Spinal cord (tissue), 10 donors: ENCODE measurements at places on chromosomes 1 and 21.
A peak's percentile ranks its signal among the peaks of the same experiment; 100 is the strongest.

DNA sequence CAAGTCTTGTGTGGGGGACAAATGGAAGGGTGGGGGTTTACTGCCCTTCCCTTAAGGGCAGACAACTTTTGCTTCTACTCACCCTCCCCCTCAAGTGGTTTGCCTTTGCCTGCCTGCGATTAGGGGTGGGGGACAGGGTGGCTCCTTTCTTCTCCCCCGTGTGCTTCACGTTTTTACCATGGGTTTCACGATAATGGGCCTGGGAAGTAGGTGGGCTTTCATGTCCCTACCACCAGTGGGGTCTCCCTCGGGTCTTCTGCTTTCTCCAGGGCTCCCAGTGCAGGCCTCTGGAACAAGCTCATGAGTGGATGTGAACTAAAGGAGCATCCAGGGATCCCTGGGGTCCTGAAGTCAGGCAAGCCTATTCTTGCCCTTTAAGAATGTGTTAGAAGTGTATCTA is 21.6 kb downstream of the UTP25 start:
- peaks cover 9% of the 10 kb centered on the region for H3K36me3 ChIP-seq
- no peak overlapping the region for H3K4me3 ChIP-seq
- H3K4me1 ChIP-seq: peaks cover 8% of the 10 kb centered on the region
- H3K27ac ChIP-seq: no peak overlapping the region
- DNase-seq: no peak

GRCh38 chr1:181479137-181479745 is 4.1 kb upstream of the CACNA1E start:
- no peak overlapping the region for H3K27ac ChIP-seq
- no peak for DNase-seq
- peaks cover 17% of the 10 kb centered on the region for H3K27me3 ChIP-seq
- no peaks in the 10 kb centered on the region for H3K36me3 ChIP-seq
- peaks cover 18% of the 10 kb centered on the region for H3K4me1 ChIP-seq

GRCh38 chr1:179812501-179813292 is 64.9 kb downstream of the TOR1AIP2 start:
- H3K4me3 ChIP-seq: no peak overlapping the region
- DNase-seq: no peak
- H3K27ac ChIP-seq: no peak overlapping the region
- peaks cover 5% of the 10 kb centered on the region for H3K36me3 ChIP-seq

- no peak overlapping the region for H3K4me3 ChIP-seq
- no peaks in the 10 kb centered on the region for H3K36me3 ChIP-seq
- H3K27me3 ChIP-seq: no peaks in the 10 kb centered on the region
- peak; percentile 13 for DNase-seq
These were observed 273.8 kb upstream of the ESRRG start for GRCh38 chr1:216997069-216997468.

GRCh38 chr1:213891989-213892902 is 95.5 kb upstream of the PROX1 start:
- H3K27ac ChIP-seq: no peak overlapping the region
- H3K27me3 ChIP-seq: no peaks in the 10 kb centered on the region
- H3K36me3 ChIP-seq: no peaks in the 10 kb centered on the region
- no peak overlapping the region for H3K4me3 ChIP-seq
